Stimulated activated CD4-positive, alpha-beta T cell treated with anti-CD3 and anti-CD28 coated beads, Interleukin-12 subunit alpha, Interleukin-12 subunit beta, amount 100 ng/mL, for 4 hours (primary cell): ENCODE measurements at places on chromosomes 3 and 15.

DNA sequence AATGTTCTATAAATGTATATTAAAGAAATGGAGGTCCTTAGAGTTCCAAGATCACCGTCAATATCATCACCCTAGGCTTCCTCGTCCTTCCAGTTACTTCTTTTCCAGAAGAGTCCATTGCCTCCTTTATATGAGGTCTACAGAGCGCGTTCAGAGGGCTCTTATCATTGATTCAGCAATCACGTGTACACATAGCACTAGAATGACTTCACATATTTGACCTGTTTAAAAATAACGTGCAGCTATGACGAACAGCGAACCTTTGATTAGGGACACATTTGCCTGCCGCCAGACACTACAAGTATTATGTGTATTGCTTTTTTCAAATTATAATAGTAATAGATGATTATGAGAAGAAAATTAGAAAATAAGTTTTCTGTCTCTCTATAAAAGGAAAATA is 26.0 kb downstream of the IGF1R start:
- no peak for DNase-seq

- no peak for DNase-seq
Measured at GRCh38 chr3:71849681-71850080, 64.7 kb upstream of the PROK2 start.

- DNase-seq: no peak
Measured at GRCh38 chr15:79003301-79003700, 58.5 kb upstream of the CTSH start.

GRCh38 chr3:49001155-49001554 is 6.0 kb upstream of the WDR6 start:
- no peak for DNase-seq

GRCh38 chr3:54530944-54531343 is 396.9 kb downstream of the LRTM1 start:
- DNase-seq: no peak

- DNase-seq: no peak
Measured at GRCh38 chr3:114272271-114272670, 21.6 kb upstream of the TIGIT start.

DNA sequence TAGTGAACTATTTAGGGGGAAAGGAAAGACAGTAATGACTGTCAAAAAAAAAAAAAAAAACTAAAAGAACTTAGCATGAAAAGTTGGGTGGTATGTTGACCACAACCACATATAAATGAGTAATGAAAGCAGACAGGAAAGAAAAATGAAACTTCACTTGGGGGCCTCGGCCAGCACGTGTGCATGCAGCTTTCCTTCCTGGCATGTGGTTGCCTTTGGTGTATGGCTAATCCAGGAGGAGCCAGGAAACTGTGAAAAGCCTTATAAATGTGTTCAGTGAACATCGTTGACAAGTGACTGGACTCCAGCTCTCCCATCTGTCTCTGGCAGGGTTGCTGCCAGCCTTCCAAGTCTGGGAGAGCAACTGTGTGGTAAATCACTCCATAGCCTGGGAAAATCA is 195.1 kb downstream of the DTWD1 start:
- no peak for DNase-seq

- peak; percentile 5 for DNase-seq
Measured at GRCh38 chr3:149512073-149512782, 37.7 kb downstream of the TM4SF4 start.

GRCh38 chr3:53084310-53085001 is 38.6 kb upstream of the SFMBT1 start:
- no peak for DNase-seq

DNA sequence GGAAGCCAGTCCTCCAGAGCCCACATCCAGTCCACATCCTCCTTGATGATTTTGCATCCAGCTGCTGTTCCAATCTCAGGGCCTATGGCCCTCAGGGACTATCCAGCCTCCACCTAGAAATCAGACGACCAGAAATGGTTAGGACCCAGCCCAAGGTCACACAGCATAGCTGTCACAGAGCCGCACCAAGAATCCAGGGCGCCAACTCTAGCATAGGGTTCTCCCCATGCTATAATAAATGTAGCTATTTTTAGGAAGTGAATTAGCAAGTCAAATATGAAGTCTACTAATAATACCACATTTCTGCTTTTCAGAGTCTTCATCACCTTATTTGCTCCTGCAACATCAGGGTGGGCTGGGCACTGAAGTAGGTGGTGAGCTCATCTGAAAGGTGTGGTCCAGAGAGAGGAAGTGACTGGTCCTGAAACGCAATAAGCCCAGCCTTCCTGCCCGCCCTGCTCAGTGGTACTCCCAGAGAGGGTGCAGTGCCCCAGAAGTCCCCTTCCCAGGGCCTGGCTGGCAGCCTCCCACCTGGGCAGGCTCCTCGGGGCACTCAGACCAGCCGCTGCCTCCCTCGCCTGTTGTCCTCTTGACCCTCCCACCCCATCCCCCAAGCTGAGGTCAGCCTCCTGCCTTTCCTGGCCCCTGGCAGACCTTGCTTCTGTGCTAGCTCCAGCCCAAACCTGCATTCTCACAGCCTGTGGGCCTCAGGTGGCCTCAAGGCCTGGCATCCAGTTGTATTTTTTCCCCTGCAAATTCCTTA is 17.6 kb upstream of the CYP11A1 start:
- DNase-seq: no peak

DNA sequence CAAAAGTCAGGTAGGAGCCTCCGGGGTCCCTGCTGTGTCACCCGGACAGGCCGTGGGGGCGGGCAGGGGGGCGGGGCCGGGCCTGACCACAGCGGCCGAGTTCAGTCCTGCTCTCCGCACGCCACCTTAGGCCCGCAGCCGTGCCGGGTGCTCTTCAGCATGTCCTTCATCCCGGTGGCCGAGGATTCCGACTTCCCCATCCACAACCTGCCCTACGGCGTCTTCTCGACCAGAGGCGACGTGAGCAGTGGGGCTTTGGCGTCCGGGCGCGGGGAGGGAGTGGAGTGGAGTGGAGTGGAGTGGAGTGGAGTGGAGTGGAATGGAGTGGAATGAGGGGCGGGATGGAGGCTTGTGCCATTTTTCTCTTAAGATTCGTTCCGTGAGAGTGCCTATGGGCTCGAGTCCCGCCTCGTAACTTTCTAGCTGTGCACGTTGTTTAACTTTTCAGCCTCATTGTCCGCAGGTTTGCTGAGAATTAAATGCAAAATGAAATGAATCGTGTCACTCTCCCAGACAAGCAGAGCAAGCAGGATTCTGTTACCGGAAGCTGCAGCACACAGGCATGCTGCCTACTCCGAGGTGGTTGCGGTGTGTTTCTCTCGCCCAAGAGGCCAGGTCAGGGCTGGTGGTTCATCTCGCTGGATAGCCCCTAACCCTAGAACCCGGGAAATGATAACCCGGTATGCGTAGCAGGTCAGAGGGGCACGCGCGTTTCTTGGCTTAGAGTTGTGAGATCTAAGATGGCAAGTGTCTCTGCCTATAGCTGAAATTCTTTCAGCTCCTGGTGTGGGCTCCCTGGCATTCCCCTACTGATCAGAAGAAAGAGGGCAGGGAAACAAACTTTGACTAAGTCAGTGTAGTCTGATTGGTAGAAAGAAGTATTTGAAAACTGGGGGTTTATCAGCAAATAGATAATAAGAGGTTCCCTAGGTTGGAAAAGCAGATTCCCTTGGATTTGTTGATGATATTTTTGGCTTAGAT is at the start of gene FAH:
FAH (plus strand) TSS at position 104 of the 981 bp plus-strand sequence; CDS start at position 160, 56 bp downstream.
- DNase-seq: peak; percentile 17

GRCh38 chr3:42807929-42808328 is 1.3 kb upstream of the ACKR2 start:
- DNase-seq: no peak

DNA sequence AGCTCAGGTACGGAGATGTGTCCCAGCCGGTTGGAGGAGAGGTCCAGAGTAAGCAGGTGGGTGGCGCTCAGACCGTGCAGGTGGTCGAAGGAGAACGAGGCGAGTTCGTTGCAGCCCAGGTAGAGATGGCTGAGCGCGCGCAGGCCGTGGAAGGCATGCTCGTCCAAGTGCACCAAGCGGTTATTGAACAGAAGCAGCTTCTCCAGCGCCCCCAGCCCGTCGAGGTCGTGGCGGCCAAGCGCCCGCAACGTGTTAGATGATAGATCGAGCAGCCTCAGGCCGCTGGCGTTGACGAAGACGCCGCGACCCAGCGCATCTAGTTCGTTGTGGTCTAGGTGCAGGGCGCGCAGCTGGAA is 648 bp downstream of the AMIGO3 start:
- no peak for DNase-seq

- DNase-seq: no peak
Measured at GRCh38 chr3:175066617-175067415, 207.7 kb downstream of the NAALADL2 start.

DNA sequence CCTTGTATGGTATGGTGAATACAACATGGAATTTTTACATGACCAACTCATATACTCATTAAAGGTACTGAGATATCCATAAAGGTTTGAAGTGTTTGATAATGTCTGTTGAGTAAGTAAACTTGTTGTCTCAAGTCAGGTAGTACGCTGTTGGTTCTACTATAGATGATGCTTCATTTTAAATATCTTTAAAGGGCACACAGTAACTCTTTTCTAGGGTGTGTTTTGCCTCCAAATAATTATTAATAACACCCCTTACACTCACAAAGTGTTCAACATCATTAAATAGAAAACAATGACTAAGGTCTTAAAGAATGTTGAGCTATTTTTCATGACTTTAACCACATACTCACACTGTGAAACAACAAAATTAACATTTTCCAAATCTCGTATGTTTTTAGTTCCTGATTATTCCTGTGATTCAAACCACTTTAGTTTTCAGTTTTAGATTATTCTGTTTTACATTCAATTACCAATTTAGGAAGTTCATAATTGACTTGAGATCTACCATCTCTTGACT is 220.0 kb upstream of the NANOGP8 start:
- no peak for DNase-seq

- DNase-seq: no peak
Measured at GRCh38 chr3:94709249-94709902, 646.5 kb downstream of the NSUN3 start.

- no peak for DNase-seq
Measured at GRCh38 chr3:177491296-177492032, 294.2 kb upstream of the TBL1XR1 start.

- no peak for DNase-seq
Measured at GRCh38 chr3:154061001-154061370, 60.2 kb upstream of the ARHGEF26 start.

DNA sequence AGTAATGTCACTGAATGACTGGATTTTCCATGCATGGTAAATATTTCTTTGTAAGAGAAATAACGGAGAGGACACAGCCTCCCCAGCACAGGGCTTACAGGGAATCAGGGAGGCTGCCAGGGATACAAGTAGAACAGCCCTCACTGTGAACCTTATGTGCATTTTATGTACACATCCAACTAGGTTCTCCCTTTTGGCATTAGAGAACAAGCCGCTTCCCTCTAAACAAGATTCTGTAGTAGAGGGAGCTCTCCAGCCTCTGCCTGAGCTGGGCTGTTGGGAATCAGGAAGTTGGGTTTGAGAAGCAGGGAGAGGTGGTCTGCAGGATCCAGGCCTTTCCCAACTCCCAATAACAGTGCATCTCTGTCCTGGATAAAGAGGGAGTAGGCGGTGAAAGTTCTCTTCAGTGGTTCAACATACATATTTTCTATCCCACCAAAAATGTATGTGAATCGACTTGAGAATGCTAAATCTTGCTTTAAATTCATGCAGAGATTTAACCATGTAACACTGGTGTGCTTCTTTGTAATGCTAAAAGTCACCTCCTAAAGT is 83.7 kb downstream of the ARNT2 start:
- DNase-seq: no peak

GRCh38 chr3:152729906-152730305 is 105.0 kb upstream of the P2RY1 start:
- DNase-seq: no peak

- DNase-seq: no peak
Measured at GRCh38 chr15:92541291-92542200, 114.0 kb downstream of the FAM174B start.

GRCh38 chr3:9380014-9380413 is 17.2 kb downstream of the THUMPD3 start:
- no peak for DNase-seq

DNA sequence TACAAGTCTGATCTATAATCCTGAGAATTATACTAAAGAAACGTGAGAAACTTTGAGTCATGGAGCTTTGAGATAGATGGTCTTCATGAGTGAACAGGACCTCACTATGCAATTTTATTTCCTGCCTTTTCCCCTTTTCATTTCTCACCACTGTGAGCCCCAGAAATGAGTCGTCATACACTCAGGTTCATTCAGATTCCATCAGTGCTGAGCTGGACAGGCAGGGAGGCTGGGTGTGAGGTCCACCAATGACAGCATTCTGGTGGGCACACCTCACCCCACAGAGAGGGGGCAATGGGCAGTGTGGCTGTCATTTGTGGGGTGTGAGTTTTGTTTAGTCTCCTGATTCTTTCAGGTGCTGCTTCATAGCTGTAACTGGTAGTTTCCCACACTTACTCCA is 16.9 kb downstream of the TIGIT start:
- no peak for DNase-seq

- no peak for DNase-seq
Measured at GRCh38 chr3:161673866-161674265, 177.3 kb downstream of the OTOL1 start.

DNA sequence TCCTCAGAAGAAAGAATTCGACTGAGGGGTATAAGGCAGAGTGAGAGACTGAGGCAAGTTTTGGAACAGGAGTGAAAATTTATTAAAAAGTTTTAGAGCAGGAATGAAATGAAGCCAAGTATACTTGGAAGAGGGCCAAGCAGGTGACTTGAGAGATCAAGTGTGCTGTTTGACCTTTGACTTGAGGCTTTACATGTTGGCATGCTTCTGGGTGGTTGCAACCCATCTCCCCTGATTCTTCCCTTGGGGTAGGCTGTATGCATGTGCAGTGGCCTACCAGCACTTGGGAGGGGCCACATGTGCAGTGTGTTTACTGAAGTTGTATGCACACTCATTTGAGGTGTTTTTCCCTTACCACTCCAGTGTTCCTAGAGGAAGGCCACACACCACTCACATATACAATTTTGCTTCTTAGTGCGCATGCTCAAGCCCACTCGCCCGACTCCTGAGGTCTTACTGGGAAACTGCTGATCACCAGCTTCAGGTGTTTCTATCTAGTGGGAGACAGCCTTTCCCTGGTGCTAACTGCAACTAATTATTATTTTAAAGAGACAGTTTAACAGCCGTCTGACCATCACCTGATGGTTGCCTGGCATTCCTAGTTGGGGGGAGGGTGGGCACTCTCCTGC is 61.5 kb upstream of the CADPS start:
- DNase-seq: no peak

GRCh38 chr15:50876989-50877360 is 31.5 kb upstream of the AP4E1 start:
- DNase-seq: peak; percentile 54

- no peak for DNase-seq
Measured at GRCh38 chr3:135226057-135226456, 431.0 kb downstream of the EPHB1 start.
